Hematopoietic multipotent progenitor cell treated with erythropoietin and hydrocortisone succinate and interleukin-3 and kit ligand, for 6 days (in vitro differentiated cells): ENCODE measurements at places on chromosomes 12 and 14.

GRCh38 chr14:84027351-84027750, 1502.6 kb upstream of the FLRT2 start:
- no peak for DNase-seq

GRCh38 chr14:59301354-59301753, 112.9 kb downstream of the DAAM1 start:
- DNase-seq: peak; percentile 45

DNA sequence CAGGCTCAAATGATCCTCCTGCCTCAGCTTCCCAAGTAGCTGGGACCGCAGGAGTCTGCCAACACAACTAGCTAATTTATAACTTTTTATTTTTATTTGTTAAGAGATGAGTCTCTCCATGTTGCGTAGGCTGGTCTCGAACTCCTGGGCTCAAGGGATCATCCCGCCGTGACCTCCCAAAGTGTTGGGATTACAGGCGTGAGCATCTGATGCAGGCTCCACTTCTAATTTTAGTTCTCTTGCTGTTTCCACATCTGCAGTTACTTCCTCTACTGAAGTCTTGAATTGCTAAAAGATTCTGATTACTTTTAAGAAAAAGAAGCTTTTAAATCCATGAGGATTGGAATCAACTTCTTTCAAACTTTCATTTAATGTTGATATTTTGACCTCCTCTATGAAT, 13.4 kb upstream of the SNX6 start:
- no peak for DNase-seq

DNA sequence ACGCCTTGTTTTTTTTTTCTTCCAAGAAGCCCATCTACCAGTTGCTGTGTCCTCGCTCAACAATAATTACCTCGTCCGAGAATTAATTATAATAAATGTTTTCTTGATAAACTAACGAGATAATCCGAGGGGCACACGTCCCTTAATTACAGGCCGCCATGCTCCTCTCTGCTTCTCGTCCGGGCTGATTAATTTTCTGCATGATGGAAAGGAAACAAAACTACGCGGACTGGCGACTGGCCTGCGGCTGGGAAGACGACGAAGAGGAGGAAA, 2.2 kb downstream of the OTX2 start:
- DNase-seq: no peak

GRCh38 chr12:12228402-12228801, 38.4 kb downstream of the LRP6 start:
- no peak for DNase-seq

GRCh38 chr12:120539303-120539702, 5.1 kb downstream of the RNF10 start:
- peak; percentile 20 for DNase-seq

GRCh38 chr12:6795088-6795487, 5.8 kb downstream of the CD4 start:
- DNase-seq: no peak

- DNase-seq: no peak
These were observed 50.6 kb downstream of the DRAM1 start for GRCh38 chr12:101927999-101928398.

GRCh38 chr12:105226219-105226618, 9.8 kb downstream of the APPL2 start:
- DNase-seq: peak; percentile 71

DNA sequence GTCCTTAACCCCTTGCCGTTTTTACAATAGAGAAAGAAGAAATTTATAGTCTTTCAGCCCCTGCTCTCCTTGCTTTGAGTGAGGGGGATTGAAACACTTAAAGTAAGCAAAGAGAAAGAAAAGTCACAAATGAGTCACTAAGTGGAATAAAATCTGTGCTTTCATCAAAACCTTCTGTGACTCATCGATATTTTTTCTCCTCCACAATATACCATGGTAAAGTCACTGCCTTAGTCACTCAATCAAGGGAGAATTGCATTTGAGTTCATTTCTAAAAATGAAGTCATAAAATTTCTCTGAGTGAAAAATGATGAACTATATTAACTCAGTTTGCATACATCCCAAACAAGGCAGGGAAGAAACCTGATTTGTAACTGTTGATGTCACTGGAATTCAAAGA, 470.3 kb downstream of the FOXG1 start:
- no peak for DNase-seq

DNA sequence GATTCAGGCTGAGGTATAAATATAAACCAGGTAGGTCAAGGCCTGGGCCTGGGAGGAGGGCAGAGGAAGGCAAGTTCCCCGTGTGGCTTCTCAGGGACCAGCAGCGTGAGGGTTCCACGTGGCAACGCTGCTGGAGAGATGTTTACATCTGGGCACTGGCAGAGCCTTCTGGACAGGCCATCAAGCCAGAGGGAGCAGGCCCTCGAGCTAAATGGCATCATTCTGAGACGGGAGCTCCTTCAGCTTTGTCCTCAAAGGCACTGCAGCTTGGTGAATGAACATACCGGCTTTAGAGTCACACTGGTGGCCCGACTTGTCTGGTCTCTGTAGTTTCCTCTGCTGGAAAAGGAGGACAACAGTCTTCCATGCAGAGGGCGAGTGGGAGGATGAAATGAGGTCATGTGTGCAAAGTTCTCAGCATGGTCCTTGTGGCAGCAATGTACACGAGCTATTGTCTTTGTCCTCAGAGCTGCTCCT, 231.3 kb downstream of the ZFP36L1 start:
- no peak for DNase-seq

DNA sequence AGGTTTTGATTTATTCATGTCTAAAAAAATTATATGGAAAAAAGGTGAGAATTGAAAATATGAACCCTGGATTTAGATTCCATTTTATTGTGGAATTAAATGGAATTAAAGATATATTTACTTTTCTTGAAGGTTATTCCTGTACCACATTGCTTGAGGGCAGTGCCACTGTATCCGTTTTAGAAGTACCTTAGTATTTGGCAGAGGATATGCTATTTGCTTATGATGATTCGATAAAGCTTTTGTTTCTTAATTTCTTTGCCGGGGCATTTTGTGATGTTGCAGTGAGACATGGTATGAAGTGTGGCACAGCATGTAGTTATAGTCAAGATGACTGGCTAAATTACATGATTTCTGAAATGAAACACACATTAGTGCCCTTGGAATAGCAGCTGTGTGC, 7.6 kb downstream of the TMTC2 start:
- no peak for DNase-seq

GRCh38 chr14:24243336-24243836, 963 bp upstream of the TINF2 start:
- no peak for DNase-seq

DNA sequence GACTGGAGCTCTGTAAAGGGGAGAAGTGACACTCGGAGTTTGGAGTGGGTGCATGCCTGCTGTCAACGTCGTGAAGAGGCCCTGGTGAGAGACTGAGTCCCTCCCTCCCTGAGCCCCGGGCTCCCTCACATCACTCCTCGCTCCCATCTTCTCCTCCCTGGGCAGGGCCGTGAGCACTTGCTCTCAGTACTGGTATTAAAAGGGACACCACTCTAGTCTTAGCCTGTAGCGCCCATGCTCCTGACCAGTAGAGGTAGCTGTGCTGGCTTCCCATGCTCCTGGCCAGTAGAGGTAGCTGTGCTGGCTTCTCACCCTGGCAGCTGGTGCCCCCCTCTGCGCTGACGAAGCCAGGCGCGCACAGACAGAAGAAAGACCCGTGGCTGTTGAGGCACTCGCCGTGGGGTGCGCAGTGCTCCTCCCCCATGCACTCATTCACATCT, 14.7 kb downstream of the ISCA2 start:
- DNase-seq: peak; percentile 75

GRCh38 chr14:76467711-76468155, 91.8 kb downstream of the ESRRB start:
- no peak for DNase-seq

DNA sequence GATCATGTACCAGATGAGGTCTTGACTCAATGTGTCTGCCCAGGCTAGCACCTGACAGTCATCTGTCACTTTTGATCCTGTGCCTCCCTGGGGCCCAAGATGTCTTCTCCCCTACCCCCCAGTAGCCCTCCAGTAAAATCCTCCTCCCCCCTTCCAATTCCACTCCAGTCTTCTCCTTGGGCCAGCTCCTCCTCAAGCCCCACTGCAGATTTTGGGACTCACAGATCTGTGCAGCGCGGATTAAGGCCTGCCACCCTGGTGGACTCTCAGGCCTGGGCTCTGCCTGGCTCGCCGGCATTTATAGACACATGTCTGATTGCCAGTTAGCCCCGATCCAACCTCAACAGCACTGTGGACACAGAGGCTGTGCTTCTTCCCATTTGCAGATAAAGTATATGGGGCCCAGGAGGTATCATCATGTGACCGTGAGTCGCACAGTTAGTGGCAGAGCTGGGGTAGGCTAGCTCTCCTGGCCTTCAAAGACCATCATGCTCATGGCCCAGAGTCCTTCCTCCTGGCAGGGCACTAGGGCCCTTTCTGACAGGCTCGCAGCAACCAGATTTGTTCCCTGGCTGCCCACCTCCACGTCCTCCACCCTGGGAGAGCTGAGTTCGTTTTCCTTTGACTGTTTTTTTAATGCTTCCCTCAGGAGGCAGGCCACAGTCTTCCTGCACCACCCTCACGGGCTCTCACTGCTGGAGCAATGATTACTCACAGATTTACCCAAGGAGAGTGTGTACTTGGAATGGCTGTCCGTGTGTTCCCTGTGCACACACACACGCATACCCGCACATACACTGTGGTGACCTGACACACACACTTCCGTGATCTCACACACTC, 98.3 kb upstream of the DIO3 start:
- no peak for DNase-seq

- no peak for DNase-seq
These were observed 57.3 kb downstream of the NRXN3 start for GRCh38 chr14:78227248-78228077.

- DNase-seq: no peak
These were observed 7.0 kb upstream of the ACSS3 start for GRCh38 chr12:81070846-81071245.

DNA sequence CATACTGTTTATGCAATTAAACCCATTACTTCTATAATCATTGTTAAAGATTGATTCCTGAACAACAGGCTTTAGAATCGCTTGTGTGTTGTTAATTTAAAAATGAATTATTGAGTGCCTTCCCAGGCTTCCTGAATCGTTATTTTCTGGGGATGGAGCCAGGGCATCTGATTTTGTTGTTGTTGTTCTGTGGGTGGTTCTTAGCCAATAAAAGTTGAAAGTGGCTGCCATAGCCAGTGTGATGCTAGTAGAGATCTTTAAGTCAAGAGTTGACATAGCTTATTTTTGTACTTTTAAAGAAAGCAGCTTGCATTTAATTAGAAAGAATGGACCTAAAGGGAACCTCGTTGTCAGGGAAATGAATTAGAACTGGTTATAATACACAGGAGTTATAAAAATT, 6.4 kb downstream of the GOLGA5 start:
- no peak for DNase-seq
